ENCODE measurements at places on chromosomes 5 and 9.

DNA sequence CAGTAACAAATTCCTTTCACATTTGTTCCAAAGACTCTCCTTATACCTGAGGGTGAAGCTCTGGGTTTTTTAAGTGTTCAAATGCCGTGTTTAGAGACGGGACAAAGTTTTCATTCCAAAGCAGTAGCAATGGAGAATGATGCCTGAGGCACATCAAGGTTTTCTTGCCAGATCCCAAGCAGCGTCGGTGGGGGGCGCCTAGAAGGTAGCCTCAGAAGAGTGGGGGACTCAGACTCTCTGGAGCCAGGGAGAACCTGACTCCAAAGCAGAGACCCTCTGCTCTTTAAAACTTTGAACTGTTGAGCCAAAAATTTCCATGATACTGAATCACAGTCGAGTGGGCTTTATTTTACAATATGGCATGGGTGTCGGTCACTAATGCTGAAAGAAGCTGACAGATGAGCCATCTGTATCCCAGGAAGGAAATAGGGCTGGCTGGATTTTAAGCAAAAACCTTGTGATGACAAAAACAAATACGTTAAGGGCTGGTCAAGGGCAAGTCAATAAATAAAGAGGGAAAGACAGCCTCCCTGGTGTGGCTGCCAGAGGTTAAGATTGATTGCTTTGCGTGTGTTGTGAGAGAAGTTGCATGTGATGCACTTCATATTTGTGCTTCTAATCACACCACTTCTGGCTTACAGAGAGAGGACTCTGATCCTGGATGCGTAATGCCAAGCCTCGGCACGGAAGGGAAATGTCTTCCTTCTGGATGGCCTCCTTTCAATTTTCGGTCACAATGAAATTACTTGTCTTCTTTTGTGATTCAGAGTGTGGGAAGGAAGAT, 161.1 kb upstream of the EFNA5 start:
- no peak for DNase-seq

DNA sequence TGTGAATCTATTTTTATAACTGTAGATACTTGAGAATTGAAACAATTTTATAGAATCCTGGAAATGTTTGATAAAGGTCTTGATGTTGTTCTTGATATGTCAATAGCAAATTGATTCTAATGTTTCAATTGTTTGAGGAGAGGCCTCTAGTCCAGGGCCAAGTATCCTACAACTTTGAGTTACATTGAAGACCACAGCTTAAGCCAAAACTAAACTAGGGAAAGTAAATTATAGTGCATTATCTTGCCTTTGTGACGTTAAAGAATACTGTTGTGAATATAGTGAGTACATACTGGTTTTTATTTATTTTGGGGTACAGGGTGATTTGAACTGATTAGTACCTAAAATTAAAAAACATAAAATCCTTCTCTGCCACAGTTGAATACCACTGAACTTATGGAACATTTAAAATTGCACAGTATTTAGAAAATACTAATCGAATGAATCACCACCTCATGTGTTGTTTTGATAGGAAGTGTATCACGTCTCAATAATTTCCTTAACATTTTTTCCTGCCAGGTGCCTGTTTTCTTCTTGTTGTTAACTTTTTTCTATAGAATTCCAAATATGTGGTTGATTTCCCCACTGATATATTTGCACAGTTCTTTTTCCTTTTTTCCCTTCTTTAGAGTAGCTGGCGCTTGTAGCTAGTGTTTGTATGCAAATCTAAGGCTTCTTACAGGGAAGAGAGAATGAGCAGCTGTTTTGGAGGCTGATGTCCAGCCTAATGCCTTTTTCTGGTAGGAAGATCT, 12.5 kb downstream of the ARHGEF28 start:
- no peak for DNase-seq

- DNase-seq = no peak
Measured at GRCh38 chr9:6272229-6272598, 56.0 kb upstream of the TPD52L3 start.

DNA sequence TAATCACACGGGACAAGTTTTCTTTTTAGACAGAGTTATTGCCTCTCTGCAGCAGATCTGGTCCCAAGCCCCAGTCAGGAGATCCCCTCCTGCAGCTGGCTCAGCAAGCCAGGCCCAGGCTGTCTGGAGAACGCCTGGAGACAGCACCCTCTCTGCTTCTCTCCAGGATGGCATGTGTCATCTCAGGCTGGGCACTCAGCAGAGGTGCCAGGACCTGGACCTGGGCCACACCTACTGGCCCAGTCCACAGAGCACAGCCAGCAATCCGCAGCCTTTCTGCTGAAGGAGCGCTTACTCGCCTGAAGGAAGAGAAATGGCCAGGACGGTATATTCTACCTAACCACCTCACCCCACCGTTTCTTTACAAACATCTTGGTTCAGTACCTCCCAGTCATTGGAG, 4.7 kb upstream of the TBC1D9B start:
- no peak for DNase-seq

All from activated T-helper 1 cell treated with anti-CD3 and anti-CD28 coated beads, Interleukin-12 subunit alpha, Interleukin-12 subunit beta, Interleukin-2, Interleukin-4 antibody, amounts not matched to agents 30 ng/mL and 10 ng/mL and 1 ng/mL, durations not matched to agents 14 hours and 24 hours and 36 hours (primary cell).